Left colon (tissue), 2 donors: ENCODE measurements at places on chromosomes 5 and 9.

GRCh38 chr5:38660194-38660668 is 103.8 kb upstream of the LIFR start:
- DNase-seq: no peak

- DNase-seq: no peak
These were observed 3.0 kb upstream of the PDLIM4 start for GRCh38 chr5:132254321-132254977.

- DNase-seq: no peak
These were observed 120.6 kb downstream of the TRIO start for GRCh38 chr5:14263699-14264098.

GRCh38 chr9:121732886-121733285 is 81.5 kb downstream of the DAB2IP start:
- no peak for DNase-seq

- DNase-seq: no peak
These were observed 480.3 kb upstream of the ADAMTS16 start for GRCh38 chr5:4659851-4660250.

GRCh38 chr9:34518110-34518616 is 4.6 kb downstream of the ENHO start:
- DNase-seq: no peak

GRCh38 chr9:91166796-91167366 is 194.8 kb downstream of the AUH start:
- DNase-seq: no peak

GRCh38 chr5:120134944-120135343 is 329.2 kb upstream of the PRR16 start:
- no peak for DNase-seq

GRCh38 chr9:90909225-90909624 is 107.6 kb downstream of the SYK start:
- no peak for DNase-seq

GRCh38 chr9:137273611-137274320 is 3.8 kb upstream of the TOR4A start:
- DNase-seq: no peak

DNA sequence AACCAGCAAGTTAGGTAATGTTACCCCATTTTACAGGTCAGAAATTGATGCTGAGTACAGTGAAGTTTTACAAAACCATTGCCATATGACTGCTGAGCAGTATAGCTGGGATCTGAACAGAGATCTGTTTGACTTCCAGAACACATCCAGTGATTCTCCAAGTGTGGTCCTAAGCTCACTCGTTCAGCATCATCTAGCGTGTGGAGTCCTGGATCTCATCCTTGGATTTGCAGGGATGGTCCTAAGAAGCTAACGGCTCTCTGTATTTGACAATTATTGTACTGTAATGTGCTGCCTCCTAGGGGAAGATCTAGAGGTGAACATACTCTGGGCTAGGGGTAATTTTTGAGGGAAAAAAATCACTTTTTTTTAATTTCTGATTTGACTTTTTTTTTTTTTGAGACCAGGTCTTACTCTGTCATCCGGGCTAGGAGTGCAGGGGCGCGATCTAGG is 1.4 kb downstream of the SLC26A2 start:
- no peak for DNase-seq

DNA sequence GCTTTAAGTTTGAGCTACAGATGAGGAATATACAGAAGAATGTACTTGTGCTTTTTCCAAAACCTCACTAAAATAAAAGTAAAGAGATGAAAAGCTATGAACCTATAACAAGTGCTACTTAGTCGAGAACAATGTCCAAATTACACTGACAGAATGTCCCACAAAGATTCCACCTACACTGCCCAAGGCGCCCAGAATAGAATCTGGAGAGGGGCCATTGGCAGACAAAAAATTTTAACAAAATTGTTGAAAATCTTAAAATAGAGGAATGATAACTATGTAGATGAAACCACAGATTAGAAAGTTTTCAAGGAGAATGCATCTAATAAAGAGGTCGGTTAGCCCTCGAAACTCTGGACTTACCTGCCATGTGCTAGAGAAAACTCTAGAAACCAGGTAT is 235.3 kb downstream of the CETN3 start:
- DNase-seq: no peak

DNA sequence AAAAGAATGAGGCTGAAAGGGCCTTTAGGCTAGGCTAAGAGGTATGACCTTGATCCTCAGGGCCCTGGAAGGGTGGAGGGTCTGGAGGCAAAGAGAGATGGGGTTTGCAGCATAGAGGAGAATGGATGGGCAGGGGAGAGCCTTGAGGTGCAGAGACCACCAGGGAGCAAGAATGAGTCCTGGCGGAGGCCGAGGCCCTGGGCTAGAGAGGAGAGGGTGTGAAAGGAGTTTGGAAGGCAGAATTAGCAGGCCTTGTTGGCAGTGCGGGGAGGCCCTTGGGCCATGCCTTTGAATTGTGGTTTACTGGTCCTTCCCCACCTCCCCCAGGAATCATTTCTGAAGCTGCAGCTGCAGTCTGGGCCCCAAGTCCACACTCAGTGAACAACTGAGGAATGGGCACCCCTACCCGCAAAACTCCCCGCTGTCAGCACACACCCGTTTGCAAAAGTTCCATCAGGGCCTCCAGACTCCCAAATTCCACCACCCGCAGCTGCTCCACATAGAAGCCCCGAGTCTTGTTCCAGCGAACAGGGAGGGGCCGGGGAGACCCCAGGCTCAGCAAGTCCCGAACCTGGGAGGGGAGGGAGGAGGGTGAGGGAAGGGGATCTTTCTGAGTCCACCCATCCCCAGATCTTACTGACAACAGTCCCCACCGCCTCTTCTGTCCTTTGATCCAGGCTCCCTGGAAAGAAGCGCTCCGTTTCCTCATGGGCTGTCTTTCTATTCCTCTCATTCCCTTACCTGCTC is 2.1 kb downstream of the KIF12 start:
- no peak for DNase-seq

DNA sequence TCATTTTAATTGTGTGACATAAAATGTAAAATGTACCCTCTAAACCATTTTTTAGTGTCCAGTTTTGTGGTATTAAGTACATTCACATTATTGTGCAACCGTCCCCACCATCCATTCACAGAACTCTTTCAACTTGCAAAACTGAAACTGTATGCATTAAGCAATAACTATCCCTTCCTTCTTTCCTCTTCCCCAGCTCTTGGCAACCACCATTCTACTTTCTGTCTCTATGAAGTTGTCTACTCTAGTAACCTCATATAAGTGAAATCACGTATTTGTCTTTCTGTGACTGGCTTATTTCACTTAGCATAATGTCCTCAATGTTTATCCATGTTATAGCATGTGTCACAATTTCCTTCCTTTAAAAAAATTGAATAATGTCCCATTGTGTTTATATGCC is 142.4 kb downstream of the C9orf152 start:
- DNase-seq: no peak

GRCh38 chr9:97567182-97567893 is 65.8 kb downstream of the TSTD2 start:
- no peak for DNase-seq

- no peak for DNase-seq
These were observed 146.3 kb upstream of the RASEF start for GRCh38 chr9:83209188-83209731.

DNA sequence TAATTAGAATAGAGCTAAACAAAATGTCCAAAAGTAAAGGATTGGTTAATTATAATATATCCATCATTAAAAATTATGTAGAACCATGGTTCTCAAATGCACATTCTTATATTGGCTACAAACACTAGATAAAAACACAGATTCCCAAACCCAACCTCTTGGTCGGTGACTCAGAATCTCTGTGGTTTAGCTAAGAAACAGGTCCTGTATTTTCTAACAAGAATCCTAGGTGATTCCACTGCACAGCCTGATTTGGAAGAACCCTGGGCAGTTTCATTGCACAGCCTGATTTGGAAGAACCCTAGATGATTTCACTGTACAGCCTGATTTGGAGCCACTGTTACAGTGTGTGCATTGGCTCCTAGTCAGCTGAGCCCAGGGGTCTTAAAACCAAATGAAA is 67.9 kb downstream of the KIAA1958 start:
- DNase-seq: no peak

- no peak for DNase-seq
These were observed 61.3 kb upstream of the MTAP start for GRCh38 chr9:21741151-21741550.

GRCh38 chr5:58258984-58259684 is 200.8 kb downstream of the PLK2 start:
- DNase-seq: no peak

- no peak for DNase-seq
These were observed 456.0 kb downstream of the SEMA5A start for GRCh38 chr5:9089893-9090292.

DNA sequence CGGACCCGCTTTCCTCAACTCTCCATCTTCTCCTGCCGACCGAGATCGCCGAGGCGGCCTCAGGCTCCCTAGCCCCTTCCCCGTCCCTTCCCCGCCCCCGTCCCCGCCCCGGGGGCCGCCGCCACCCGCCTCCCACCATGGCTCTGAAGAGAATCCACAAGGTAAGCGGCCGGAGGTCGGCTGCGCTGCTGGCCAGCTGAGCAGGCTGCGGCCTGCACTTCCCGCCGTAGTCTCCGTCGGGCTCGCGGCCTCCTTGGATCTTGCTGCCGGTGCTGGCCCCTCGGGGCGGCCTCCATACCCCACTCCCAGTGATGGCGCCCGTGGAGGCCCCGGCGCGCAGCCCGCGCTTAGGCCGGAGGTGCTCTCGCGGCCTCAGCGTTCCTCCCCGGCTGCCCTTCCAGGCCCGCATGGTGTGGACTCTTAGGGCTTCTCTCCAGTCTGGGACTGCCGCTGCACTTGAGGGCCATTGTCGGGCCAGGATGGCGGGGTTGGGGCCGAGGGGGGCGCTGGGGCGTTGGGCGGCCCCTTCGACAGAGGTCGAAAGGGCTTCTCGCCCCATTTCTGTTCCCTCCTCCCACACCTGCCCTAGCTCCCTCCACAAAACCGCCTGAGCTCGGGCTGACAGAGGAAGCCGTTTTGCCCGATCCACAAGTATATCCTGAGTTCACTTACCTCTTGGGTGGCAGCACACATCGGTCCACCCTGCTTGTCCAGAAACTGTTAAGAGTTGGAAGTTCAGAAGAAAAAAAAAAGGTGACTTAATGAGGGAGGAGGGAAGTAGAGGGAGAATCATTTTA is 714 bp downstream of the UBE2D2 start:
- no peak for DNase-seq

DNA sequence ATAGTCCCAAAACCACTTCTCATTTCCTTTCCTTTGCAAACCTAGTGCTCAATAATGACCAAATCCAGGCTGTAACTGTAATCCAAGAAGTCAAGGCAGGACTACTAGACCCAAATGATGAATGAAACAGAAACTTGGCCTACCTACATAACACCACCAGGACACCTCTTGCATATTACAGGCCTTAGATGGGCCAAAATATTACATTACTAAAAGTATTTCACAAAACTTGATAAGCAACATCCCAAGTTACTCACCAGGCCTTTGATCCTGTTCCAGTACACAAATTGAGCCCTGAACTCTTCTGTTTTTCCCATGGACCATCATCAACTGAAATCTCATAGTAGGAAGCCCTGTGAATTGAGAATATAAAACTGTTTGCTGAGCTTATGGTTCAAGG is 34.8 kb downstream of the NADK2 start:
- no peak for DNase-seq

- peak; percentile 4 for DNase-seq
These were observed 11.3 kb downstream of the NINJ1 start for GRCh38 chr9:93122721-93123221.

GRCh38 chr5:89396278-89396954 is 513.4 kb upstream of the MEF2C start:
- no peak for DNase-seq

DNA sequence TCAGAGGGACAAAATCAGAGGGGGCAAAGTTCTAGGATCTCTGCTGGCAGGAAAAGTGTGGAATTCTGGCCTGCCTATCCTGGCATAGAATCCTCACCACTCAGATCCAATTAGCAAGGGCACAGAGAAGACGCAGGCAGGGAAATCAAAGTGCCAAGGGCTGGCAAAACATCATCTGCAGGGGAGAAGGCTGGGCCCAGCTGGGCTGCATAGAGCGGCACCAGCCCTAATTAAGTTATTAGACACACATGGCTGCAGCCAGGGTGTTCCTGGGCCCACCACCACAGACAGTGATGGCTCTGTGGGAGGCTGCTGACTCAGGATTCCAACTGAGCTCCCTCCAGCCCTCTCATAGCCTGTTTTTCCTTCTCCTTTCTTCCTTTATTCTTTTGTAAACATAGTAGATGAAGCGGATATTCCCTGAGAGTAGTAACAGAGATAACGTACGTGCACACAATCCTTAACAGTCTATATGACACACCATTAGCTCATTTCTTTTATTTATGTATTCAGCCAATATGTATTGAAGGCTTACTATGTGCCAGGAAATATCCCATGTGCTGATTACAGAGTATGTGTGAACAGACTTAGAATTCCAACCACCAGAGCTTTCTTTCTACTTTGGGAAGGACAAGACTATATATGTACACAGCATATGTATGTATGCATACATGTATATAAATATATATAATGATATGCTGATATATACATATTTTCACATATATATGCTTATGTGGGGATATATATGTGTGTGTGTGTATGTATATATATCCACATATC is 236.1 kb downstream of the ASTN2 start:
- DNase-seq: no peak

GRCh38 chr9:35277628-35278359 is 116.0 kb downstream of the UNC13B start:
- DNase-seq: no peak

DNA sequence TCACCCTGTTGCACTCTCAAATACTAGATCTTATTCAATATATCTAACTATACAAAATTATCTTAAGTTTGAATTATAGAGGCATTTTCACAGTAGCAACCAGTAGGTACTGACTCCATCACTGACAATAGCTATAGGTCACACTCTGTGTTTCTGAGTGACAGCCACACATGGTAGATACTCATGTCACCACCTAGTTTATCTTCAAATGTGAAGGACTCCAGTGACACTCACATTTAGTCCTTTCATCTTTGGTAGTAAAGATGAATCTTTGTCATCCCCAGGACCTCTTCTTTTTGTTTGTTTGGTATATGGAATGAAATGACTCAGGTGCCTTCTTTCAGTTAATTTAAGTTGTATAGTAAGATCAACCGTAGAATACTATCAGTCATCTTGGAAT is 102.5 kb upstream of the DHFR start:
- DNase-seq: no peak

- no peak for DNase-seq
These were observed 396.9 kb upstream of the PAPPA start for GRCh38 chr9:115756736-115757135.

GRCh38 chr5:95822542-95823181 is at the start of gene GLRX:
GLRX (minus strand) TSS chr5:95822726; CDS start chr5:95822662, 64 bp downstream.
- peak; percentile 88 for DNase-seq

DNA sequence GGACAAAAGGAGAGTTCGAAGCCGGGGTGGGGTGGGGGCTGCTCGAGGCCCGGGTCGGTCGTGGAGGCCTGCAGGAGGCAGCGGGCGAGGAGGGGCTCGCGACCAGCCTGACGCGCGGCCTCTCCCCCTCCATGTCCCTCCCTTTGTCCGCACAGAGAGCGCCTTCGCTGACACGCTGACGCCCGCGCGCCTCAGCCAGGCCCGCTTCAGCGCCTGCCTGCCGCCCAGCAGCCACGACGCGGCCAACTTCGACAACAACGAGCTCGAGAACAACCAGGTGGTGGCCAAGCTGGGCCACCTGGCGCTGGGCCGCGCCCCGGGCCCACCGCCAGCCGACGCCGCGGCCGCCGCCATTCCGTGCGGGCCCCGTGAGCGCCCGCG is 42.2 kb downstream of the NEURL1B start:
- DNase-seq: no peak

- DNase-seq: no peak
These were observed 36.1 kb downstream of the SLC22A5 start for GRCh38 chr5:132405646-132406045.
